Stimulated activated CD8-positive, alpha-beta memory T cell treated with anti-CD3 and anti-CD28 coated beads, Interleukin-7, amount 100 ng/mL, for 4 hours (primary cell): ENCODE measurements at places on chromosomes 2 and 18.

- DNase-seq = no peak
These were observed 30.9 kb upstream of the SERPINB12 start for GRCh38 chr18:63511285-63511684.

- no peak for DNase-seq
These were observed 62.9 kb downstream of the EFR3B start for GRCh38 chr2:25104736-25105135.

DNA sequence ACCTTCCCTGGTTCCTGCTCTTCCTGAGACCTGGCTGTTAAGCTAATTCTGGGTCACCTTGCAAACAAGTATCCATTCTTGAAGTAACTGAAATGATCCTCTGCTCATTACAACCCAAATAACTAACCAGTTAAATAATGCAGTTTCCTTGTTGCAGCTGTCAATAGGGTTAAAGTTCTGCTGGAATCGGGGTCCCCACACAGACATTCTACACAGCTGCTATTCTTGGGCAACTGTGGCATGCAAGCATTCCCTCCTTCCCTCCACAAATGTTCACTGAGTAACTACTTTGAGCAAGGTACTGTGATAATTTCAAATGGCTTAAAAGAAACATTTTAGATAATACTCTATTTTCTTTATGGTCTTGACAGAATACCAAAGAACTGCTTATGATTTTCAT is 17.1 kb downstream of the RBKS start:
- no peak for DNase-seq

DNA sequence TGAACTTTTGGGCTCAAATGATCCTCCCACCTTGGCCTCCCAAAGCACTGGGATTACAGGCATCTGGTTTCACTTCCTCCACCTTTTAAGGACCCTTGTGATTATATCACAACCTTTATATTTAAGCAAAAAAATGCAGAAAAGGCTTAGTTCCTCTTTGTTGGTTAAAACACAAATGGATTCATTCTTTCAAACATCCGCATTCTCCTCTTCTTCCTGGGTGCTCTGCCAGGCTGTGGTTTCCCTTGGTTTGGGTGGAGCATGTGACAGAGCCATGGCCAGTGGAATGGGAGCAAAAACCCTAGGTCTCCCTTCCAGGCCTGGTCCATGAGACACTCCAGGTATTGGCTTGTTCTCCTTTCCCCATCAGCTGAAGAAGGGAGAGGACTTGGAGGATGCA is 9.9 kb upstream of the SLC66A3 start:
- DNase-seq = no peak

- DNase-seq = no peak
These were observed 121.6 kb downstream of the SP100 start for GRCh38 chr2:230537531-230537976.
